ENCODE measurements at places on chromosomes 2 and 18. TPM values are rescaled to one million over a fixed set of nuclear protein-coding genes. Genes with fewer than 3 reads are reported as not detected.

The TUBA3E gene
- 80.0 TPM for total RNA-seq

The SCN2A gene
- total RNA-seq = 0.16 TPM

DNA sequence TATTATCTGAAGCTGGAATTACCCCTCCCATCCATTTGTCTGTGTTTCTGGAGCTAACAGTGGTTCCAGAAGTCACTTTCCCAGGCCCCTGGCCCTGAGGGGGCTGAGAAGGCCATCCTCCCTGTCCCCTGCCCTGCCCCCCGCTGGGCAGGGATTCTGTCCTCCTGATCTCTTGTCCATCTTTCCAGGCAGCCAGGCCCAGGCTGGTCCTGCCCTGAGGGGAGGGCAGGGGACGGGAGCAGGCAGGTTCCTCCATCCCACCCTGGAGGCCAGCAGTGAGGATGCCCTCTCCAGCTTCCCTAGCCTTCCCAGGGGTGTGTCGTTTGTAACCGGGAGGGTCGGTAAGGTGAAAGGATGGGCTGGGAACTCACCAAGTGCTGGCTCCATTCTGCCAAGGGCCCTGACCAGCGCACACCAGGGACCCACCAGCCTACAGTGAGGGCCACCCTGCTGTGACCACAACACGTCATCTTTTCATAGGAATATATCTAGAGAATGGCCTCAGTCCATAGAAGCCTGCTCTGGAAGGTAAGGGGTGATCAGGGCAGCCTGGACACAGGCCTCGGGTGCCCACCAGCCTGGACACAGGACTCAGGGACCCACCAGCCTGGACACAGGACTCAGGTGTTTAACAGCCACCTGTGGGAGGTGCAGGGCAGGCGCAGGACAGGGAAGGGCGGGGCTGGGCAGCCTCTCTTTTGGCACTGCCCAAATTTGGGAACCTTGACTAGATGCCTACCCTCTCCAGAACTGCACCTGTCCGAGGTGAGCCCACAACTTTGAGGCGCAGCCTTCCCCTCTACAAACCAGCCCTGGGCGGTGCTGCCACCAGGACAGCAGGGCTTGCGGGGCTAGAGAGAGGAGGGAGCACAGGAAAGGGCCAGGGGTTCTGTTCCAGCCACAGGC is 35.8 kb upstream of the GPC1 start:
- no peak for DNase-seq

DNA sequence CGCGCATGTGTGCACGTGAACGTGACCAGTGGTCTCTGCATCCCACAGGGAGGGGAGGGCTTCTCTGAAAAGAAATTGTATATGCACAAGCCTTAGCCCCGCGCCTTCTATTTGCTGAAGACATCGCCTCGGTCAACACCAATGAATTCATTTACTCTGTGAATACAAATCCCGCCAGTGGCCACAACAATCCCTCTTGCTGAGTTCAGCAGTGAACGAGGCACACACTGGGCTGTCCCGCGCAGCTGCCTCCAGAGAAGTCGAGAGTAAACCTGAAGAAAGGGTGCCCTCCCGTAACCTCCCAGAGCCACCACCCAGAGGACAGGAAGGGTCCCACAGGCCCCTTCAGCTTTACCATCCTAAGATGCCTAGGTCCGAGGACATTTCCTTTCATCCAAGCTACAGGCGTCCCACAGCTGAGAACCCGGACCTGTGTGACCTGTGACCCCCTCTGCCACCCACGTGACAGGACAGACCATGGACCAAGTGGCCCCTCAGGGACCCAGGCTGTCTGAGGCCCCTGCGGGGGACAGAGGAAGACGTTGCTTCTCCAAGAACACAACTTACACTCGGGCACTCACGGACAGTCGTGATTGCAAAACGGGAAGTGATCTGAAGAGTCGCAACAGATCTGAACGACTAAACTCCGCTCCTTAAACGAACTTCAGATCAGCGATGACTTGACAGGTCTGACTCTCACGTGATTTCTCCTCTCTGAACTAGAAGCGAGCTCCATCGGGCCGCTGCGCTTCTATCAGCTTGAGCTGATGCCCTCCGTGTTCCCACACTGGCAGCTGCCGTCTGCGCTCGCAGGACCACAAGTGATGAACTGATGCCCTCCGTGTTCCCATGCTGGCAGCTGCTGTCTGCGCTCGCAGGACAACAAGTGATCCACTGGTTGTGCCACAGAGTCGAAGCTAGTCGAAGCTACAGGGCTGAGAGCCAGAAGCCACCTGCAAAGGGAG is 92.7 kb downstream of the ZNF516 start:
- peak; percentile 67 for DNase-seq

GRCh38 chr2:112077814-112078213 is 22.7 kb downstream of the TMEM87B start:
- no peak for DNase-seq

DNA sequence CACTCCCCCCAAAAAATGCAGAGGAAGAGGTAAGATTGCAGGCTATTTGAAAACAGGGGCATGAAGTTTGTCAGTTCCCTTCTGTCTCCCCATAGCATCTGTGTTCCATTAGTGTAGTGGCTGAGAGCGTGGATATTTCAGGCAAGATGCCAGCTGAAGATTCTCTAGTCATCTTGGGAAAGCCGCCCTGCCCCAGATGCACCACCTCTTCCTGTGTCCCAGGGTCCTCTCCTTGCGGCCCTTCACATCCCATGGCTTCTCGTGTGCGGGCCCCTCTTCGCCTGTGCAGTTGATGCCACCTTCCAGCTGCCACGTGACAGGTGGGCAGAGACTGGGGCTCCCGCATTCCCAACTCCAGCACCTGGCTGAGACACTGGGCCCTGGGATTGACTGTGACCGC is 16.1 kb downstream of the TMEM127 start:
- no peak for DNase-seq

DNA sequence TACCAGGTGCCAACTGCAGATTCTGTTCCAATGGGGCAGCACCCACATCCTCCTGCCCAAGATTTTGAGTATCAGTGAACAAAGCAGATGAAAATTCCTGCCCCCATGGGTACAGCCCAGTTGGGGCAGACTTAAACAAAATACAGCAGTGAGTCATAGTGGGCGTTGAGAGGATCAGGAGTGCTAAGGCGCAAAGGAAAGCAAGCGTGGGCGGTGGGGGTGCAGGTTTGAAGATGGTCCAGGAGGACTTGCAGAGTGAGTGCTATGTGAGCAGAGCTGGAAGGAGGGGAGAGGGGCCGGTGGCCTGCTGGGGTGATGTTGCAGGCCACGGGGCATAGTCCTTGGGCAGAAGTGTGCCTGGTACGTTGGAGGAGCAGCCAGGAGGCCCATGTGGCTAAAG is 24.7 kb downstream of the STEAP3 start:
- DNase-seq = no peak

- DNase-seq = peak; percentile 91
Measured at GRCh38 chr2:240913810-240914644, 7.9 kb downstream of the CROCC2 start.

DNA sequence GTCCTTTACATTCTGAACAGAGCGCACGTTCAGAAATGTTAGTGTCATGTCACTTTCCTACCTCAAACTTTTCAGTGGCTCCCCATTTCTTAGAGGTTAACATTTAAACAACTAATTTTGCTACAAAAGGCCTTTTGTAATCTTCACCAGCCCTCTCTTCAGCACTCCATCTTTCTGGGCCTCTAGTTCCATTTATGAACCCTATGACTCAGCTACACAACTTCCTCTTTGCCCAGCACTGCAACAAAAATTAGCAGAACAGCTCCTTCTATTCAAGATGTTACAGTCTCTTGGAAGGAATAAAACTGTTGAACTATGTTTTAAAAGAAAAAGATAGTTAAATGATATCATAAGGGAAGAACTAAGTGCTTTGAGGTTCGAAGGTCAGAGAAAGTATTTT is 139.9 kb downstream of the VWC2L start:
- DNase-seq = no peak
